Renal cortex interstitium (tissue), 15 donors: ENCODE measurements at places on chromosomes 11 and 22. TPM values are rescaled to one million over a fixed set of nuclear protein-coding genes. Genes with fewer than 3 reads are reported as not detected.

Gene LRRC55
- 3.0 TPM for polyA plus RNA-seq

Gene SLC22A6
- 36.9 TPM for polyA plus RNA-seq

DNA sequence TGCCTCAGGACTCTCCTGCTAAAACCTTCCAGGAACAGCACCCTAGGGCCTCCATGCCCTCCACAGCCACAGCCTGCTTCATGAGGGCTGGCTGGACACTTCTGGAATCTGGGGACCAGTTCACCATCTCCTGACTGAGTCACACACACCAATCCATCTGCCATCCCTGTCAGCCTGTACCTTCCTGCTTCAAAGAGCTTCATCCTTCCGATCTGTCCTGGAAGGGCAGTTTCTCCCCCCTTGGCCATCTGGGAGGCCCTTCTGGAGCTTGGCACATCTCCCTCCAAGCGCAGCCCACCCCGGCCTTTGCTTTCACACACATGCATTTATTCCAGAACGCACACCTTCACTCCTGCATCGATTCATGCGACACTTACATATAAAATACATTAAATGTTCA is 13.0 kb downstream of the APBB1 start:
- no peak for DNase-seq

Gene ACER3
- 15.4 TPM for polyA plus RNA-seq

GRCh38 chr11:2355000-2355644 is 22.0 kb upstream of the CD81 start:
- DNase-seq = no peak

Gene EFCAB6
- polyA plus RNA-seq = 5.3 TPM

DNA sequence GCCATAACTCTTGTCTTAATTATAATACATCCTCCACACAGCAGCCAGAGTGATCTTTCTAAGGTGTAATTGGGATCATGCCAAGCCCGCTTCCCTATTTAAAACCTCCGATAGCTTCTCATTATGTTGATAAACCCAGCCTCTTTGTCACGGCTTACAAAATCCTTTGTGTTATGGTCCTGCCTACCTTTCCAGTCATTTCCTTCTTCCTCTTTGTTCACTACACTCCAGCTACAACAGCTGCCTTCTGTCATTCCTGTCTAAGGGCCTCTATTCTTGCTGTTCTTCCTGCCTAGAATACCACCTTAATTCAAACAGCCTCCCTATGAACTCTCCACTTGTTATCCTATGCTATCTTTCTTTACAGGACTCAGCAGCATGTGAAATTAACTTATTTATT is 70.6 kb upstream of the CAPRIN1 start:
- DNase-seq = no peak

- no peak for DNase-seq
These were observed 38.7 kb upstream of the SWAP70 start for GRCh38 chr11:9625162-9625561.

DNA sequence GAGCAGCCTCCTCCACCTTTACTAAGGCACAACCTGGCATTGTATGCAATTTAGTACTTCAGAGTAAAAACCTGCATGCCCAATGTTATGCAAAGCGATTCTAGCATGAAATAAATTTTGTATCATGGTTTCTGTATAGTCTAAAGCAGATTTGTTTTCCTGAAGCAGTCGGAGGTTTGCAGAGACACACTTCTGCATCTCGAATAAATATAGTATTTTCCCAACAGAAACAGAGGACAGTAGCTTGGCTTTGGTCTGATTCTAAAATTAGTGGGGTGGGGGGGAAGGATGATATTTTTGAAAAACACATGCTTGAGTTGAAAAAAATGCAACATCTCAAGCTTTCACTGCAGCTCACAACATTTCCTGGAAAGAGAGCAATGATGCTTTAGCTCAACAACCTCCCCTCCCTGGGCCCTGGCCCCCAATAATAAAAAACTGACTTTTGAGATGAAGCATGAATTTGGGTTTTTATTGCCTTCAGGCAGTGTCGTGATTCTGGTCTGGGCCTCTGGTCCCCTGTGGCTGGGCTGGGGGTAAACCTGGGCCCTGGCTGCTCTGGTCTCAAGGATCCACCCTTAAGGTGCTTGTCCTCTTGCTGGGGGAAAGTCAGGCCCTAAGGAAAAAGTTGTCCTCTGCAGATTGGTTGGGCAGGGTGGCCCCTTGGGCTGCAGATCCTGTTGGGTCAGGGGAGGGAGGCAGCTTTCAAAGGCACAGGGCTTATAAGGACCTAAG is 48.2 kb downstream of the KCNC1 start:
- no peak for DNase-seq

DNA sequence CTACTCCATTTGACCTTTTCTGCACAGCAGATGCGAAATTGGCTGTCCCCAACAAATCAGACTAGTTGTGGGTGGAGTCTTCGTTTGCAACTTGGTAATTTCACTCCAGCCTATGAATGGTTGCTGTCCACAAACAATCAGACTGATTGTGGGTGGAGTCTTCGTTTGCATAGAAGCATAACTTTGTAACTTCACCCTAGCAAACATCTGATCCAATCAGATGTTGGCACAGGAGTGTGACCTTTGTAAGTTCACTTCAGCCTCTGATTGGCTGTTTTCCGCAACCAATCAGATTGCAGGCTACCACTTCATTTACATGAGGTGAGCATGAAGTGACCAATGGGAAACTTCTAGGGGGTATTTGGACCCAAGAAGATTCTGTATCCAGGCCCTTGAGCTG is 16.3 kb upstream of the CABP2 start:
- DNase-seq = no peak

Gene PHLDB1
- 118 TPM for polyA plus RNA-seq
